ENCODE measurements at places on chromosomes 3 and 15.

- no peak for DNase-seq
Measured at GRCh38 chr15:65752151-65752700, 39.9 kb downstream of the DENND4A start.

- DNase-seq, result no peak
Measured at GRCh38 chr3:64612916-64613526, 74.8 kb downstream of the ADAMTS9 start.

DNA sequence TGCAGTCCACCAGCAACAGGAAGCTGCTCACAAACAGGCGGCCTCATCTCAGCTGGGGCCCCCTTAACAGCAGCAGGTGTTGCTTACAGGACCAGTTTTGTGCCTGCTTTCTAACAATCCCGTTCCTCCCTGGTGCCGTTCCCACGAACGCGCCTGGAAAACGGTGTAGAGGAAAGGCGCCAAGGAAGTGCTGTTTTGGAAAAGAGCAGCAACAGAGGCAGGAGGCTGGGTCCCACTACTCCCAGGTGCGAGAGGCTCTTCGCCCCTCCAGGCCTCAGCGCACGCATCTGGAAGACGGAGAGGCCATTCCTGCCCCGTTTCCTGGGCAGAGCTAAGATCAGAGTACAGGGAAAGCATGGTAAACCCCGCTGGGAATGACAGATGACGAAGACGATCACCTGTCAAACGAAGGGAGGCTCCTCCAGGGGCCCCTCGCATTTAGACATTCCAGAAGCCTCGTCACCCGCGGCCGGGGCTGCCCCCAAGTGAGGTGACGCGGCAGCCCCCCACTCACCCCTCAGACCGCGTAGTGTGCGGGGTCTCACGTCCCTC lies 603 bp downstream of the SCAPER start:
- DNase-seq, result no peak

- DNase-seq, result no peak
Measured at GRCh38 chr15:65101891-65102708, 12.9 kb downstream of the UBAP1L start.

GRCh38 chr3:10319804-10320203 lies 1.1 kb downstream of the SEC13 start:
- DNase-seq, result no peak
